Ovary (tissue), 10 donors: ENCODE measurements at places on chromosomes 5 and 9. TPM values are rescaled to one million over a fixed set of nuclear protein-coding genes. Genes with fewer than 3 reads are reported as not detected.

CDH12 gene
- 3.4 TPM for total RNA-seq

DNA sequence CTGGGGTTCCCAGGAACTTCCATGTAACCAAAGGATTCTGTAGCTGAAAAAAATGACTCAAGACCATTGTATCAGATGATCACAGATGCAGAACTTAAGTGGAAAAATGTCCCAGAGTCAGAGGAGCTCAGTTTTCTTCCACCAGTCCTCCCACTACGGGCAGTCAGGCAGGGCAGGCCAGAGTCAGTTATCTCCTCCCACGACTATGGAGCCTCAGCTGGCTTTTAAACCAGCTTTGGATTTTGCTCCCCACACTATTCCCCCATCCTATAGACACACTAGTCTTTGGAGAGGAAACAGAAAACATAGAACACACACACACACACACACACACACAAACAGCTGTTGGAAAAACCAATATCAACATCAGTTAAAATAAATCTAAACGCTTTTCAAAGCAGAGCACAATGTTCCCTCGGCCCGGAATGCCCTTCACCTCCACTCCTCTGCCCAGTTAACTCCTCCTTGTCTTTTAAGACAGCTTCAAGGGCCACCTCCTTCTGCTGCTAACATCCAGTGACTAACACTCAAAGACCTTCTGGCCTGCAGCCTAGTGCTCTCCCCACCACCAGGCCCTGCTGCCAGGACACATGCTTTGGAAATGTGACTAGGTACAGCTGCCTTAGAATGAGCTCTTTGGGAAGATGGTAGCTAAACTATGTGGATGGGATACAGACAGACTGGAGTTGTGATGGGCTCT is 56.8 kb downstream of the NIPAL4 start:
- no peaks in the 10 kb centered on the region for H3K27me3 ChIP-seq
- H3K4me1 ChIP-seq, result peaks cover 14% of the 10 kb centered on the region
- DNase-seq, result peak; percentile 89
- no peak overlapping the region for H3K27ac ChIP-seq
- H3K4me3 ChIP-seq, result no peak overlapping the region
- no peaks in the 10 kb centered on the region for H3K36me3 ChIP-seq

DNA sequence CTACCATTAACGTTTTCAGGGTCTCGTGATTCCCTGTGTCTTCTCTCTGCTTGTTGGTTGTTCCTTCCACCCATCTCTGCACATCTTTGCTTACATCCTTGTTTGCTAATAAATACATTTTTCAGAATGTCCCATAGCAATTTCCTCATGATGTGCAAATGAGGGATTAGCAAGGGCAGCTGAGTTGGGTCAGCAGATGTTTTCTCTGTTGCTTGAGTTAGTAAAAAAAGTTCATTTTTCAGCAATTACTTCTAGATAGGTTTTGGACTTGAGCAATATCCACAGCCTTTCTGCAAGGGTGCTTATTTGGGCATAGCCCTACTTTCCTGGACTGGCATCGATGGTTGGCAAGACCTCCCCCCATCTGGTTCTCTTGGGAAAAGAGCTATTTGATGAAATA is 4.8 kb upstream of the TNFSF15 start:
- H3K36me3 ChIP-seq, result no peaks in the 10 kb centered on the region
- no peaks in the 10 kb centered on the region for H3K27me3 ChIP-seq
- H3K4me3 ChIP-seq, result no peak overlapping the region
- H3K4me1 ChIP-seq, result no peaks in the 10 kb centered on the region
- no peak overlapping the region for H3K27ac ChIP-seq
- no peak for DNase-seq

DNA sequence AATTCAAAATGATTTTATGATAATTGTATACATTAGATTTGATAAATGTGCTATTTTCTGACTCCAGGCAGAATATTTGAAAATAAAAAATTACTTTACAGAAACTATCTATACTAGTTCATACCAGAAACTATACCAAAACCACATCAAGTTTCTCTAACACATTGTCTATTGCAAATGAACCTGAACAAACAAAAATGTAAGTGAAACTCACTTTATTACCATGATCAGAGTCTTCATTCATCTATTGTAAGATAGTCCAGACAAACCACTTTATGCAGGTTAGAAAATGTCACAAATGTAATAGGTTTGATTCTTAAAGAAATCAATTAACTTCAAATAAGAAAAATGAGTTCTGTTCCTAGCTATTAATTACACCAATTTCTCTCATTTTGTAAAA is 99.4 kb downstream of the OXCT1 start:
- H3K4me3 ChIP-seq, result no peak overlapping the region
- H3K36me3 ChIP-seq, result no peaks in the 10 kb centered on the region
- H3K27me3 ChIP-seq, result no peaks in the 10 kb centered on the region
- no peak overlapping the region for H3K27ac ChIP-seq
- DNase-seq, result no peak

PHF24 gene
- 0.20 TPM for total RNA-seq

GRCh38 chr5:161372682-161373344 is 173.7 kb downstream of the GABRB2 start:
- H3K27me3 ChIP-seq, result no peaks in the 10 kb centered on the region
- no peaks in the 10 kb centered on the region for H3K36me3 ChIP-seq
- H3K4me3 ChIP-seq, result no peak overlapping the region
- H3K4me1 ChIP-seq, result no peaks in the 10 kb centered on the region
- H3K27ac ChIP-seq, result no peak overlapping the region
- DNase-seq, result no peak

RORB gene
- 0.53 TPM for total RNA-seq

- H3K27ac ChIP-seq, result no peak overlapping the region
- no peaks in the 10 kb centered on the region for H3K27me3 ChIP-seq
- H3K4me1 ChIP-seq, result no peaks in the 10 kb centered on the region
Measured at GRCh38 chr5:1553539-1554409, 30.0 kb upstream of the LPCAT1 start.

- DNase-seq, result no peak
- H3K27ac ChIP-seq, result no peak overlapping the region
- no peak overlapping the region for H3K4me3 ChIP-seq
- H3K27me3 ChIP-seq, result no peaks in the 10 kb centered on the region
- no peaks in the 10 kb centered on the region for H3K36me3 ChIP-seq
- no peaks in the 10 kb centered on the region for H3K4me1 ChIP-seq
Measured at GRCh38 chr9:7490317-7491108, 309.1 kb downstream of the DMAC1 start.

INSL6 gene
- not detected for total RNA-seq

GRCh38 chr5:175686826-175687225 is 29.0 kb downstream of the HRH2 start:
- H3K27me3 ChIP-seq, result no peaks in the 10 kb centered on the region
- no peak overlapping the region for H3K27ac ChIP-seq
- H3K36me3 ChIP-seq, result no peaks in the 10 kb centered on the region
- no peak overlapping the region for H3K4me3 ChIP-seq

DNA sequence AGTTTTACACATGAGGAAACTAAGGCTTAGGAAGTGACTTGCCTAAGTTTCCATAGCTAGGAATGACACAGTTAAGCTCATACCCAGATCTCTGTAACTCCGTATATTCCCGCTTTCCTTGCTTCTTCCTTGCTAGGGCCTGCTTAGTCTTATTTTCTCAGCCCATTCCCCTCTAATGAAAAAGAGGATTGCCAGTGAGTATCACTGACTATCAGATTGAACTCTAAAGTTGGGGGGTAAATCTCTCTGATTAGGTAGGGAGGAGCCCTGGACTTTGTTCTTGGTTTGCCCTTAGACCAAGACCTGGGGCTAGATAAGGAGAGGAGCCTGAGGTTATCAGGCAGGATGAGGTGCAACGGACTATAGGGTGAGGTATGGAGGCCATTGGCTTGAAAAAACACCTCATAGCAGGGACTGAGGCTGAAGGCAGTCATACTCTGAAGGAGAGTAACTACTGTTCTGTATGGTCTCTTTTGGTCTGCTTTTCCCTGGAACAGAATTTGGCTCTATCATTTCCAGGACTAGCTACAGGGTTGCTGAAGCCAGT is 2.5 kb downstream of the TRIM32 start:
- H3K4me1 ChIP-seq, result peaks cover 14% of the 10 kb centered on the region
- H3K27me3 ChIP-seq, result no peaks in the 10 kb centered on the region
- H3K36me3 ChIP-seq, result no peaks in the 10 kb centered on the region
- H3K27ac ChIP-seq, result no peak overlapping the region
- no peak for DNase-seq

- no peak overlapping the region for H3K4me3 ChIP-seq
- no peaks in the 10 kb centered on the region for H3K27me3 ChIP-seq
- no peaks in the 10 kb centered on the region for H3K36me3 ChIP-seq
- DNase-seq, result no peak
Measured at GRCh38 chr9:35871545-35871944, 1.3 kb upstream of the OR13J1 start.

DNA sequence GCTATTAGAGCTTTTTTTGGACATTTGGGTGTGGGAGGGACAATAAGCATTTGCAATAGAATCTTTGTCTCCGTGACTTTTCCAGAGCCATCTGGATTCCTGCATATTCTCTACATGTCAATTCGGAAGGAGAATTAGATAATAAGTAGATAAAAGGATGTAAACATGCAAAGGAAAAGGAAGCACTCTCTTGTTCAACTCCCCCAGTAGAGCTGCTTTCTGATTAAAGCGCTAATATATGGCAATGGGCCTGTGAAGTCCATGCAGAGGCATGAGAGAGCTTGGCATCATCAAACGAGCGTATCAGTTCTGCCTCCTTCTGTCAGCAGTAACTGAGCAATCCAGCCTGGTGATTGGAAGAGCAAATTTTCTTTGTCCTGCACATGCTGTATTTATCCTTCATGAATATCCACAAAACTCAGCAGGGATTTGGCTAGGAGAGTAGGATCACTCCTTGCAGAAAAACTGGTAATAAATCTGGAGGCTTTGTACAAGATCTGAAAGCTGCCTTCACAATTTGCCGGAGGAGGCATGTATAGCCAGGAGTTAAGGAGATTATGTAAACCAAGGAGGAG is 1752.9 kb downstream of the MAT2B start:
- H3K4me3 ChIP-seq, result no peak overlapping the region
- no peaks in the 10 kb centered on the region for H3K27me3 ChIP-seq
- no peak overlapping the region for H3K27ac ChIP-seq
- no peaks in the 10 kb centered on the region for H3K4me1 ChIP-seq
- DNase-seq, result no peak
- H3K36me3 ChIP-seq, result no peaks in the 10 kb centered on the region
